Activated effector memory CD4-positive, alpha-beta T cell treated with Interleukin-2 at 50 U/mL for 16 hours (primary cell): ENCODE measurements at places on chromosomes 16 and 17.

DNA sequence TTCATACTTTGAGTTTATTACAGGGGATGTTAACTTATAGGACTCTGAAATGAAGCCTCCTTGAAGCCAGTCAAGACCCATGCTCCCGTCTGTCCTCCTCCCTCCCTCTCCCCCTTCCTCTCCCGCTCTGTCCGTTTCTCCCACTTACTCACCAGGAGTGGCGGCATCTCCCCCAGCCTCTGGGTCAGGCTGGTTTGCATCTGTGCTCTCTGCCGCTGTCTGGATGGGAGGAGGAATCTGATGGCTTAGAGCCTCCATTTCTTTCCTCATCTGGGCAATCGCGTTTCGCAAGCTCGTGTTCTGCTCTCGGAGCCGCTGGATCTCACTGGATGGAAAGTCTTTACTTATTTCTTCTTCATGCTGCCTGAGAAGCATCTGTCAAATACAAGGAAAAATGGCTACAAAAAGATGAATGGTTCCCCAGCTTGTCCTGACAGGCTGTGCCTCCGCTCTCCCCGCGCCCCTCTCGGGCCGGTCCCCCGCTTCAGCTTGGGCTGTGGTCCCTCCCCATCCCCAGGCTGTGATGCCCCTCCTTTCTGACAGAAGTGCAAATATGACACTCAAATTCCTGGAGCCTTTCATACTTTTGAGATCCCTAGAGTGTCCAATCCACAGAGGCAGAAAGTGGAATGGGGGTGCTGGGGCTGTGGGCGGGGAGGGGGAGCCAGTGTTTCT, 40.0 kb downstream of the CCDC57 start:
- no peak for DNase-seq

GRCh38 chr17:43006639-43007551, at the start of gene IFI35:
TSS of gene IFI35 (plus strand) at chr17:43006784. CDS start at chr17:43006948, 164 bp downstream.
- peak; percentile 78 for DNase-seq

GRCh38 chr17:19656851-19657581, 8.5 kb downstream of the ALDH3A2 start:
- no peak for DNase-seq

DNA sequence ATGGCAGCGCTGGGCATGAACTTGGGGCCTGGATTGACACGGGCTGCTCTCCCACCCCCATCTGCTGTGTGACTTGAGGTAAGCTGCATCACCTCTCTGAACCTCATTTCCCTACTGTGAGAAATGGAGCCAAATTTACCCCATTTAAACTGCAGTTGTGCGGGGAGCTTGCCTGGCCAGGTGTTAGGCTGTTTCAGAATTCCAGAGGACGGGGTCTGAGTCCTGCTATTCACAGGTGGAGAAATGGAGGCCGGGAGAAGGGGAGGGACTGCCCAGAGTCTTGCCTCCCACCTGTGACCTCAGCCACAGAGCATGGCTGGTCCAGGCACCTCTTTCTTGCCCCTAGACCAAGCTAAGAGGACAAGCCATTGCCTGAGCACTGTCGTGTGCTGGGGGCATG, 12.8 kb downstream of the KCNJ12 start:
- no peak for DNase-seq

DNA sequence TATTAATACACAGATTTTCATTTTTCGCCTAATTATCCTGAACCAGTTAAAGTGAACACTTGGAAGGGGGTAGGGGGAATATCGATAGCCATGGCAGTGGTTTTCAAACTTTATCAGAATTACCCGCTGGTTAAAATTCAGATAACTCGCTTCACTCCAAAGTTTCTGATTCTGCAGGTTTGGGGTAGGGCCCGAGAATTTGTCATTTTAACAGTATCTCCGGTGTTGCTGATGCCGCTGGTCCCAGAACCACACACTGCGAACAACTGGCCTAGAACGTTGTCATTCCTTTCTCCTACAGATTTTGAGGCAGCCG, 313 bp upstream of the NSRP1 start:
- no peak for DNase-seq

DNA sequence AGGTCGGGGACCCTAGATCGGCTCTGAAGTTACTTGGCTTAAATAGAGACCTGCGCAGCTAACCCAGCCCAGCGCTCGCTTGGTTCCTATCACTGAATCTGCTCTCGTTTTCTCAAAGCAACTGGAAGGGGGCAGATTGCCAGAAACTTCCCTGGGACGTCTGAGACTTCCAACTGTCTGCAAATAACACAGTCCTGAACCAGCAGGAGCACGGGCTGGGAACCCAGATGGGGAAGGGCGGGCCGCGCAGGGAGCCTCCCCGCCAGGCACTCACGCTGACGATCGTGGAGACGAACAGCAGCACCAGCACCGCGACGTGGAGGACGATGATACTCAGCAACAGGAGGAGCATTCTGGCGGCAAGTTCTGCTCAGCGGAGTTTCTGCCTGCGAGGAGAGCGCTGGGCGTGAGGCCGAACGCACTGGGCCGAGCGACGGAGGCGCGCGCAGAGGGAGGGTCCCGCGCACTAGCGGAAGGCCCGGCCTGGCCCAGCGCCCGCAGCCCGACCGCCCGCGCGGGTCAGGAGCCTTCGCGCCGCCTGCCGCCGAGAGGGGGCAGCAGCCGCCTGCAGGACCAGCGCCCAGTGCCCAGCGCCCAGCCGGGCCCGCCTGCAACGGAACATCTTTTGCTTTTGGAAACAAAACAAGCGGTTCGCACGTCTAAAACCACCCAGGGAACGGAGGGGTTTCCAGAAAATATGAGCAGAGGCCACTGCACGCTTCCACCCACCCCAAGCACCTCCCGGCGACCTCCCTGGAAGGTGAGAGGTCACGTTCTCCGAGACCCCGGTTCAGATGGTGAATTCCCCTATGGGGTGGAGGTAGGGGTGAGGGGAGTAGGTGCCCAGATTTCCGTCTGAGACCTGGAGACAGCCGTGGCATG, 4.5 kb downstream of the PMP22 start:
- peak; percentile 9 for DNase-seq

DNA sequence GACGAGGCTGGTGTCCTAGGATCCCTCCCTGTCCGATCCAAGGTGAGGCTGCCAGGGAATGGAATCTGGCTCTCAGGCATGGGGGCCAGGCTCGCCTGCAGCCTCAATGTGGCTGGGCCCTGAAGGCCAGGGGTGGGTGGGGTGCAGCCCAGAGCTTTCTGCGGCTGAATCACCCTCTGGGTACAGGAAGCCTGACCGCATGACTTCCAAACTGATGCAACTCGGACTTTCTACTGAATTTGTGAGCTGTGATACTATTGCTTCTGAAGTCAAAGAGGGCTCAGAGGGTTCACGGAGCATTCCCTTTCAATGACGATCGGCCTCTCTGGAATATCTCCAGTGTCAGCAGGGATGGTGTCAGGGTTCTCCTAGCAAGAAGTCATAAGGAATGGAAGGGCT, 123.7 kb downstream of the METRNL start:
- no peak for DNase-seq

- no peak for DNase-seq
Observed at GRCh38 chr16:64870859-64871258, 251.0 kb downstream of the CDH11 start.

GRCh38 chr16:89936981-89937380, 11.6 kb upstream of the DEF8 start:
- no peak for DNase-seq

- DNase-seq: peak; percentile 84
Observed at GRCh38 chr16:47037746-47038458, 64.4 kb upstream of the DNAJA2 start.

GRCh38 chr16:68361485-68361884, 50.7 kb downstream of the PRMT7 start:
- DNase-seq: no peak

- no peak for DNase-seq
Observed at GRCh38 chr16:2250652-2251295, 613 bp downstream of the ECI1 start.

DNA sequence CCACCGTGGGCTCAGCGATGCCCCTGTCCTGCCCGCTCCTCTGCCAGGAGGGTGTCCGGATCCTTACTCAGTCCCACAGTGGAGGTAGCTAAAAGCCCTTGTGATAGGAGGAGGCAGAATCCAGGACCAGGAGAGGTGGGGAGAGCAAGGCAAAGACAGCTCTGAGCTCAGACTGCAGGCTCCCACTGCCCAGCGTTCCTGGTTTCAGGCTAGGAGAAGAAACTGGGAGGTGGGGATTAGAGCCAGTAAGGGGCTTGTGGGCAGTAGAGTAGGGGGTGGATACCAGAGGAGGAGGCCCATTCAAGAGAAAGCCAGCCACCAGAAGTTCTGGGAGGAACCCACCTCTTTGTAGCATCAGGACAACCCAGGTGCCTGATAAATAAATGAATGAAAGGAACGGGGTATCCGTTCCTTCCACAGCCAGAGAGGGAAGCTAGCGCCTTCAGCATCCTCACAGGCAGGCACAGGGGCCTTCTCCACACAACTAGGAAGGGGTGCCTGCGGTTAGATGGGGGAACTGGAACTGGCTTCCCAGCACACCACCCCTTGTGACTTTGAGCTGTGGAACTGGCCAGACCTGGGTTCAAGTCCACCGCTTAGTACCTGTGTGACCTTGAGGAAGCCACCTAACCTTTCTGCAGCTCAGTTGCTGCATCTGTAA, 2.3 kb downstream of the IL21R start:
- DNase-seq: no peak

DNA sequence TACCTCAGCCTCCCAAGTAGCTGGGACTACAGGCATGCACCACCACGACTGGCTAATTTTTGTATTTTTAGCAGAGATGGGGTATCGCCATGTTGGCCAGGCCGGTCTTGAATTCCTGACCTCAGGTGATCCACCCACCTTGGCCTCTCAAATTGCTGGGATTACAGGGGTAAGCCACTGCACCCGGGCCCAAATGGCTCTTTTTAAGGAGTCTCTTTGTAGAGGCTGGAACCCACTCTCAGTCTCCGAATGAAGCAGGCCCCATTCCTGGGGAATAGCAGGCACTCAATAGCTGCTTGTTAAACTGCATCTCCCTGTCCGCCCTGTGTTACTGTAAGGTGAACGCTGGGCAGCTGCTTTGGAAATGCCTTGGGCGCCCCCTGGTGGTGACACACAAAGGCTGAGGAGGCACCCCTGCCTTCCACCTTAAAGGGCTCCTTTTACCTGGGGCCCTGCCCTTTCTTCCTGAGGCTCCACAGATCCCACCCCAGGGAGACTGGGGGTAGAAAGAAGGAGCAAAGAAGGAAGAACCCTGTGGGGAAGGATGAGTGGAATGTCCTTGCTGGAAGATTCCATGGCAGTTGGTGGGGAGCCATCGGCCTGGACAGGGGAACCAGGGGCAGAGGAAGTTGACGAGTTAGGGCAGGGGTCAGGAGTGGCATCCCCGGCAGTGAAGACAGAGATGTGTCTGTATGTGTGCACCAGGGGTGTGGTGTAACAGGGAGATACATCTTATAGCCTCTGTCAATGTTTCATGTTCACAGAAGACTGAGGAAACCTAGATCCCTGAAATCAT, 6.1 kb upstream of the SP2 start:
- DNase-seq: peak; percentile 80

DNA sequence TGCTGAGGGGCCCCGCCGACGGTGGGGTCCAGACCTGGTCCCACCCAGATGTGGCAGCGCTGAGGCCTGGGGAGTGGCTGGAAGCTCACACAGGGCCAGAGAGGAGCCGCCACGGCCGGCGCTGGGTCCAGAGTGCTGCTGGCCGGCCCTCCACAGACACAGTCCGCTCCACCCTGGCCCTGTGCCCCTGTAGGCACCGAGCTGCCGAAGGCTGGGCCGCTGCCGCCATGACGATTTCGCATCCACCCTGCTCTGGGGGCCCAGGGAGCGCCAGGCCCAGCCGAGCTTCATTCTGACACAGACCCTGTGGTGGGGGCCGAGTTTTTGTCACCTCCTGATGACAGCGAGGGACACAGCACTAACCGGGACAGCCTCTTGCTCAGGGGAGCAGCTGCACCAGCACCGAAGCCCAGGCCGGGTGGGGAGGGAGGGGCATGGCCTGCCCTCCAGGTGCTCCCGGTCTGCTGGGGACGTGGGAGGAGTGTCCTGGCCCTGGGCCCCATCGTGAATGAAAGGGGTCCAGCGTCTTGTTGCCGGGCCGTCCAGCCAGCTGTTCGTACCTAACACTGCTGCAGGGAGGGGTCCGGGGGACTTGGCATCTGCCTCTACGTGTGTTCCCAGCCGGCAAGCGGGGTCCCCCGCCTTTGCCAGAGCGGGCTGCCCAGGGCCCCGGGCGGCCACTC, 27.1 kb upstream of the SSTR5 start:
- DNase-seq: no peak

DNA sequence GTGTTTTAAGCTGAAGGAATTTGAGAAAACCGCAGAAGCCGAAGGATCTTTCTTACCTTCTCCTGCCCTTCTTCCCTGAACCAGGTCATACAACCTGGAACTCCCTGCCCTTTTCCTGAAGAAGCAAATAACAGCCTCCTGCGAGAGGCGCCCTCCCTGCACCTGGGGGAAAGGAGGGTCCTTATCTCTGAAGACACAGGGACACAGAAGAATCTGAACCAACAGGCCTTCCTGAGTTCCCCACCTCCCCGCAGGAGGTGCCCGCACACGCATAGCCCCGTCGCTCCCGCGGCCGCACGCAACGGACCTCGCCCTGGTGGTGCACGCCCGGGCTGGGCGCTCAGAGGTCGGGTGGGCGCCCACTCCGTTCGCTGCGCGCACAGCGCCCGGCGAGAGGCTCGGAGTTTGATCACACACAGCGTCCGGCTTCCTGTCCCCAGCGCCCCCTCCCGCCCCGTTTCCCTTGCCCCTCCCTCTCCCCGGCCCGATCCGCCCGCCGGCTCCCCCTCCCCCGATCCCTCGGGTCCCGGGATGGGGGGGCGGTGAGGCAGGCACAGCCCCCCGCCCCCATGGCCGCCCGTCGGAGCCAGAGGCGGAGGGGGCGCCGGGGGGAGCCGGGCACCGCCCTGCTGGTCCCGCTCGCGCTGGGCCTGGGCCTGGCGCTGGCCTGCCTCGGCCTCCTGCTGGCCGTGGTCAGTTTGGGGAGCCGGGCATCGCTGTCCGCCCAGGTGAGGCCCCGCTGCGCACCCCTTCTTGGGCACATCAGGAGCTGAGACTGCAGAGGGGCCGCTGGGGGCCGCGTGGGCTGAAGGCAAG, at the start of gene TNFSF12:
Gene TNFSF12, plus strand, starts transcription at position 474 of the 816 bp plus-strand sequence. Its CDS starts 96 bp downstream, at position 570.
- peak; percentile 57 for DNase-seq

DNA sequence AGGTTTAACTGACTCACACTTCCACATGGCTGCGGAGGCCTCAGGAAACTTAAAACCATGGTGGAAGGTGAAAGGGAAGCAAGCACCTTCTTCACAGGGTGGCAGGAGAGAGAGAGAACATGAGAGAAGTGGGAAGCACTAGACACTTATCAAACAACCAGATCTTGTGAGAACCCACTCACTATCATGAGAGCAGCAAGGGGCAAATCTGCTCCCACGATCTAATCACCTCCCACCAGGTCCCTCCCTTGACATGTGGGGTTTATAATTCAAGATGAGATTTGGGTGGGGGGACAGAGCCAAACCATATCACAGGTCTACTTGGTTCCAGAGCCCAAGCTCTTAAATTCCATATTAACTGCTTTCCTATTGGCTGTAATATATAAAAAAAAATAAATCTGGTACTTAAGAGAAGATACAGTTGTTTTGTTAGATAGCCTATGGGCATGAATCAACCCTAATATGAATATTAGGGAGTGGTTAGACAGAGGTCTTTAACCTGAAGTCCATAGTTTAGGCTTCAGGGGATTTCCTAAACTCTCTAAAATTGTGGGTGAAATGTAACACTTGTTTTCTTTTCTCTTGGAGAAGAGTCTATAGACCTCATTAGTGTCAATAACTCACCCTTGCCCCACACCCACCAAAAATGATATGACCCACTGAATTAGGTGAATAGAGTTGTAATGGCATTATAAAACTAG, 56.7 kb downstream of the SKAP1 start:
- no peak for DNase-seq
